ENCODE measurements at places on chromosomes 16 and 17.
A peak's percentile ranks its signal among the peaks of the same experiment; 100 is the strongest.

- no peak for DNase-seq
These were observed 11.2 kb downstream of the PDZD9 start for GRCh38 chr16:21989751-21990150.

DNA sequence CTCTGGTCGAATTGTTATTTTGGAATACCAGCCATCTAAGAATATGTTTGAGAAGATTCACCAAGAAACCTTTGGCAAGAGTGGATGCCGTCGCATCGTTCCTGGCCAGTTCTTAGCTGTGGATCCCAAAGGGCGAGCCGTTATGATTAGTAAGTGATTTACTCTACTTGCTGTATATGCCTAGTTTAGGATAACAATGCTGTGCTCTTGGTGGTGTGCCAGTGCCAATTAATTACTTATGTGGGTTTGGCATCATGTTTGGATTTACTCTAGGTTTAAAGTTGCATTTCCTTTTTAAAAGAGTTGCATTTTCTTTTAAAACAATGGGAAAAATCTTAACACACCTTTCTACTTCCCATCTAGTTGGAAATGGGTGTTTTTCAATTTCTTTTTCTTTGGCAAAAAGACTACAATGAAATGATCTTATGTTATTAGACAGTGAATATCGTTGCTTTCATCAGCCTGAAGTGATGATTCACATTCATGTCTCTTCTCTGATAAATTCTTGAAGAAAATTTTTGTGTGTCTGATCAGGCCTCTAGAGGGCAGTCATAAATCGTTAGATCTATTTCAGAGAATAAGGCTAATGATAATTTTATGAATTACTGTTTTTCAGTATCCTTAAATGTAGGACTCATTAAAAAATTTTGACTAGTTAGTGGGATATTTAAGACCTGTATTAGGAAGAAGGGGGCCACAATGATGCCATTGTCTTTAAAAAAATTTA lies 5.6 kb downstream of the SF3B3 start:
- DNase-seq, result peak; percentile 67

DNA sequence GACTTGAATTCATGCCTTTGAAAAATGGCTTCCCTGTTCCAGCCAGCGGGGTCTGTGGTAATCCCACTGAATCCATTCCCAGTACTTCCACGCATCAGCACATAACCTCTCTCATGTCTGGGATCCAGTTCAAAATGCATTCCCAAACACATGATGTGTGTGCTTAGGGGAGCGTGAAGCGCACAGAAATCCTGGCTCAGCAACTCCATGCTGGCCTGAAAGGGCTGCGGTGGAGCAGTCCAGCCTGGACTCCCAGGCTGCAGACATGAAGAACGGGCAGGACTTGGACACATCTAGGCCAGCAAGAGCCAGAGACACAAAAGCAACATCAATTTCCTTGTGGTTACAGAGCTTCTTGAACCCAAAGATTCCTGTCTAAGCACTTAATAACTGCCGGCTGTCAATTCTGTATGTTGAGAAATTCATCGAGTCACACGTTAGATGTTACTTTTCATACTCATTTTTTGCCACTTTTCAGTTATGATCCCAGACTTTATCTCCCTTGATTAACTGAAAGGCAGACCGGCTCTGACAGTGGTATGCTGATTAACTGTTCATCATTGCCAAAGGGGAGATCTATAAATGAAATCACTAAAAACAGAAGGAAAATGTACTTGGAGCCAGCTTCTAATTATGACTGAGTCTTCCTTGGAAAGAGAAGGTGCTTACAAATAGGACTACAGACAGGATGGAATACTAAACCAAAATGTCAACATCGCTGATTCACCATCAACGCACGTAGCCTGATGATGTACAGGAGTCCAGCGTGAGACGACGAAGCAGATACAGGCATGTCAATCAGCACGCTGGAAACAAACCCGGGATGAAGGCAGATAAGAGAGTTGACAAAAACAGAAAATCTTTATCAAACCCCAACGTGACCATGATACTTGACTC lies 23.0 kb downstream of the NSMCE1 start:
- no peak for DNase-seq

DNA sequence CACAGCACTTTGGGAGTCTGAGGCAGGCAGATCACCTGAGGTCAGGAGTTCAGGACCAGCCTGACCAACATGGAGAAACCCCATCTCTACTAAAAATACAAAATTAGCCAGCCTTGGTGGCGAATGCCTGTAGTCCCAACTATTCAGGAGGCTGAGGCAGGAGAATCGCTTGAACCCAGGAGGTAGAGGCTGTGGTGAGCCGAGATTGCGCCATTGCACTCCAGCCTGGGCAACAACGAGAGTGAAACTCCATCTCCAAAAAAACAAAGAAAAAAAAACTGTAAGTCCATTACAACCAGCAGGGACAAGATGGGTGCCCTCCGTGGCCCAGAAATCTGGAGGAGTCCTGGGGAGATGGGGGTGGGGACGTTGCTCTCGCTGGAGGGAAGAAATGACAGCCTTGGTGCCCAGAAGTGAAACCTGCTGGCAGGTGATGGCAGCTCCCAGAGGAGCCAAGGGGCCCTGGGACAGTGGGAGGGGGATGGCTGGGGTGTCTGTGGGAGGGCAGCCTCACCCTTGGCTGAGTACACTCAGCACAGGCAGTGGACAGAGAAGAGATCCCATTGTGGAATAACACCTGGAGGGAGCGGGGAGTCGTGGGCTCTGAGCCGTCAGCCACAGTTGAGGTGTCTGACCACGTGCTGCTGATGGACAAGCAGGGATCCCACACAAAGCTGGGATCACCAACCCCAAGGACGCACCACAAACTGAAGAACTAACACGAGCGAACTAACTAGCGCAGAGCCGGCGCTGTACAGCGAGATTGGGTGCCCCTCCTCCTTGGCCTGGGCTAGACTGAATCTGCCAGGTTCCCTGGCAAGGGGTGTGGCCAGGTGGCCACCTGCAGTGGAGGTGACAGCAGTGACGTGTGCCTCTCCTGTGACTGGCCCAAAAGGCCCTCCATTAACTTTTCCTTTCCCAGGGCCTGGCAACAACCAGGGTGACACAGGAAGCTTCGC lies 46.9 kb upstream of the BAHCC1 start:
- no peak for DNase-seq

- DNase-seq, result no peak
These were observed 15.4 kb downstream of the CLUH start for GRCh38 chr17:2695961-2696760.

- DNase-seq, result peak; percentile 78
These were observed 13.5 kb downstream of the ANKRD11 start for GRCh38 chr16:89476811-89477261.

DNA sequence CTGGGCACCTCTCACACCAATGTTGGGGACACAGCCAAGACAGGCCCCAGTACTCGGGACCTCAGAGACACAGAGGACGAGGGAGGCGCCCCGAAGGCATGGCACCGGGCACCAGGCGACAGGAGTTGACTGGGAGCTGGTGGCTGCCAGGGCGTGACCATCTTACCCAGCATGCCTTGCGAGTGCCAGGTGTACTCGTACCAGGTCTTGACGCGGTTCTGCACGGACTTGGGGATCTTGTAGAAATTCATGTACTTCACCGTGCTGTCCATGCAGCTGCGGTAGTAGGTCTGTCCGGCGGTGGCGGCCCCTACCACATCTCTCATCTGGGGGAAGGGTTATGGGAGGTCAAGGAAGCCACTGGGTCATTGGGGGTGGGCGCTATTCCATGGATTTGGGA lies 67.3 kb downstream of the CNGB1 start:
- no peak for DNase-seq

GRCh38 chr17:51818777-51819176 lies 339.7 kb downstream of the CA10 start:
- no peak for DNase-seq

DNA sequence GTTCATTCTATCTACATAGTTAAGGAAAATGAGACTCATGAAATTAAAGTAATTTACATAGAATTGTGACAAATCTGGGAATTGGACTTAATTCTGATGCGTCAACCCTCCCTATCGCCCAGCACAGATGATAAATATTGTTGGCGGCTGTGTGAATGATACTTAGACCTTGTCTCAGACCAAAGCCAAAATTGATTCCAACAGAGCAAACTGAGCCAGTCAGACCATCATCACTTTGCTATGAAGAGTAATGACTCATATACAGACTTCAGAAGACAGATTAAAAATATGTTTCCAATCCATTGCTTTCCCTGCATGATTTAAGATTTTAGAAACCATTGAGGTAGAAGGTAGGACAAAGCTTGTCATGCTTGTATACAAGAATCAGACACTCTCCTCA lies 1156.7 kb upstream of the CDH8 start:
- no peak for DNase-seq

- peak; percentile 56 for DNase-seq
These were observed 9.7 kb downstream of the ZNF19 start for GRCh38 chr16:71479420-71479819.

- no peak for DNase-seq
These were observed 268.7 kb upstream of the ASIC2 start for GRCh38 chr17:33561569-33562334.

DNA sequence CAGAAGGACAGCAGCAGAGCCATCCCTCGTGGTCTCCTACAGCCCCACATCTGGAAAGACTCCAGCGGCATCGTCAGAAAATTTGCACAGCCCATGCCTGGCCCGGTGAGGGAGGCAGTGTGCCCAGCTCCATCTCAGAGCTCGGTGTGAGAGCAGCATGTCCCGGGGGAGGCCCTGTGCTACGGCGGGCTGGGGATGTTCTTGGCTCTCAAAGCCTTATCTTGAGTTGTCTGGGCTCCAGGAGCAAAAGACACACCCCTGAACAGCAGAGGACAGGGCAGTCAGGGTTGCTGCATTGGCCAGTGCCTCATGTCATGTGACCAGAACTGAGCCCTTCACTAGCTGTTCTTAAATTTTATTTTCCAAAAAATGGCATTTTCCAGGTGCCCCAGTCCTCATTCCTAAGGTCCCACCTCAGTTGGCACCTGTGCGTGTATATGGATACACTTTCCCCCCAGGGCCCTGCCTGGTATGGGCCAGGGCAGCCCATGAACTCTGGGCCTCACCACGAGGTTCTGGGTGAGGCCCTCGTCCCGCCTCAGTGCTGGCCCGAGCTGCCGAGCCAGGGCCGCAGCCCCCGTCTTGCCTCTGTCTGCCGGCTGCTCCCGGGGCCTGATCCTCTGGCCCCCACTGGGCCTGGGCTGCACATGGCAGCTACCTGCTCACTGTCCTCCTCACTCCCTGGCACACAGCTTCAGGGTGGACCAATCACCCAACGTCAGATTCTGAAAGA lies 3.0 kb downstream of the NUDT16L1 start:
- DNase-seq, result no peak

DNA sequence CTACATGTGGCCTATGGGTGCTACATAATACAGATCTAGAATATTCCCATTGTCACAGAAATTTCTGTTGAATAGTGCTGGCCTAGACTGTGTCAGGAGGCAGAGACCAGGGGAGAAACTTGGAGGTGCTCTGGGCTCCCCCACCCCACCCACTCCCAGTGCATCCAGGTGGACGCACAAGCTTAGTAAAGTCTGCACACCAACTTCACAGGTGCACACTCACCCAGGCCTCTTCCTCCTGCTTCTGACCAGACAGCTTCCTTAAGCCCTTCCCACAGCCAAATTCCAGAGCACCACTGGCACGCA lies 7.6 kb upstream of the CNP start:
- DNase-seq, result no peak

- no peak for DNase-seq
These were observed 70.6 kb downstream of the DYNLRB2 start for GRCh38 chr16:80611171-80611929.

- DNase-seq, result no peak
These were observed 1065.0 kb upstream of the RBFOX1 start for GRCh38 chr16:6267682-6268081.

DNA sequence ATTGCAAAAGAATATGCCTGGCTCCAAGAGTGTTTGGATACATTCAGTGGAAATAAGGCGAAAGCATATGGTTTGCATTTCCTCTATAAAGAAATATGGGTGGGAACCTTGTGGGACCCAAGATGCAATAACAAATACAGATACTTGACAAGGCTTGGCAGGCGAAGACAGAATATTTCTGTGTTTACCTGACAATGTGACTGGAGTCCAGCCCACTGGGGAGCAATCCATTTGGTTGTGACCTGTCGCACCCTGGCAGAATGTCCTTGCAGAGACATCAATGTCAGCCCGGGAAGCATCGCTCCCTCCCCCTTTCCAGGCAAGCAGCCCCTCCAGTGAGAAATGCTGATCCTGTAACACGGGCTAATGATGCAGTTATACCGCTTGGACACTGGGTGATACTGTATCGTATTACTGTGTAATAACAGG lies 296.6 kb downstream of the MAF start:
- no peak for DNase-seq

DNA sequence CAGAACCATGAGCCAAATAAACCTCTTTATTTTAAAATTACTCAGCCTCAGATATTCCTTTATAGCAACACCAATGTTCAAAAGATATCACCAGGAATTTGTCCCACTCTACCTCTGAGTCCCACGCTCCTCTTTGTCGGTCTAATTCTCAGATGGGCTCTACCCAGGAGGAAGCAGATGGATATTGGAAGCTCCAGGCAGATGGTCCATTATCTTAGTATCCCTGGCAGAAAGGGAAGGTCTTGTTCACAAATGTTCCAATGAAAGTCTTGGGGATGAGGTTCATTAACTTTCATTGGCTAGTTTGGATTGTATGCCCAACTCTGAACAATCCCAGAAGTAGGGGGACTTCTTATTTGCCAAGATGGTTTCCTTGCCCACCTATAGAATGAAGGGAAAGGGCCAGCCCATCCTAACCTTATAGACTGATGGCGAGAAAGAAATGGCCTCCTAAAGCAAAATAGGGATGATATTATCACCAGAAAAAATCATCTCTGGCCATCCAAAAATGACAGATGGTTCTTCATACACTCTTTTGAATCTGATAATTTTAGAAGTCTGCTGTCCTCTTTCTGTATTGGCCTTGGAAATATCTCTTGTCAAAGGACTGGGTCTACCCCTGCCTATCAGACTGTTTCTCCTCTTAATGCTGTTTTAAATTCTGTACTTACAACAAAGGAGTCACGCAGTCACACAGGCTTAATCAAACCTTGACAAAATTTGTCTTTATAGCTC lies 21.3 kb upstream of the ELAC2 start:
- DNase-seq, result no peak

- no peak for DNase-seq
These were observed 252.7 kb downstream of the PMP22 start for GRCh38 chr17:15012351-15012980.

- no peak for DNase-seq
These were observed 196.6 kb upstream of the SDK2 start for GRCh38 chr17:73840829-73841228.

- DNase-seq, result no peak
These were observed 65.9 kb downstream of the DNAH3 start for GRCh38 chr16:21084631-21085225.

- DNase-seq, result no peak
These were observed 98.6 kb upstream of the IRX3 start for GRCh38 chr16:54385141-54385540.

All from Kasumi-1 (cell line).